Activated B cell treated with CpG ODN at 0.5 μM for 24 hours (primary cell): ENCODE measurements at places on chromosomes 2 and 18. TPM values are rescaled to one million over a fixed set of nuclear protein-coding genes. Genes with fewer than 3 reads are reported as not detected.

- no peak for DNase-seq
Observed at GRCh38 chr2:54212456-54212855, 43.6 kb downstream of the TSPYL6 start.

Gene ANKRD23
- total RNA-seq: 6.1 and 7.3 TPM in 2 replicates

GRCh38 chr18:54806526-54806925, 21.8 kb upstream of the RAB27B start:
- no peak for DNase-seq

GRCh38 chr2:191443446-191443845, 198.2 kb downstream of the MYO1B start:
- DNase-seq: no peak

DNA sequence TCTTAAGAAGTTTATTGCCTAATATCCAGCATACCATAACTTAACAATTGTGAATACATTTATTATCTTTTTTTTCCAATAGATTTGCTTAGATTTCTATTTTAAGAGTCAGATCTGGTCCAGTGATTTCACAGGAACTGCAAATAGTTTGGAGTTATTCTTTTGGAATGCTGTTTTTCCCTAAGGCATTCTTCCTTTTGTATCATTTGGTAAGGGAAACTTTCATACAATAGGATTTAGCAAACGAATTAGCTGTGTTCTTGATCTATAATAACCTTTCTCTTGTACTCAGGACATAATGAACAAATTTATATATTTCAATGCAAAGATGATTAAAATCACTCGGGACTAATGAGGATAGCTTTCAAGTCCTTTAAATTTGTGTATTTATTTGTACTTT, 201.6 kb downstream of the ERBB4 start:
- DNase-seq: no peak

GRCh38 chr2:140876015-140876414, 1254.8 kb downstream of the LRP1B start:
- DNase-seq: no peak

- DNase-seq: no peak
Observed at GRCh38 chr2:127811397-127812321, 688 bp upstream of the WDR33 start.

GRCh38 chr2:7809640-7810039, 872.2 kb upstream of the ID2 start:
- no peak for DNase-seq

DNA sequence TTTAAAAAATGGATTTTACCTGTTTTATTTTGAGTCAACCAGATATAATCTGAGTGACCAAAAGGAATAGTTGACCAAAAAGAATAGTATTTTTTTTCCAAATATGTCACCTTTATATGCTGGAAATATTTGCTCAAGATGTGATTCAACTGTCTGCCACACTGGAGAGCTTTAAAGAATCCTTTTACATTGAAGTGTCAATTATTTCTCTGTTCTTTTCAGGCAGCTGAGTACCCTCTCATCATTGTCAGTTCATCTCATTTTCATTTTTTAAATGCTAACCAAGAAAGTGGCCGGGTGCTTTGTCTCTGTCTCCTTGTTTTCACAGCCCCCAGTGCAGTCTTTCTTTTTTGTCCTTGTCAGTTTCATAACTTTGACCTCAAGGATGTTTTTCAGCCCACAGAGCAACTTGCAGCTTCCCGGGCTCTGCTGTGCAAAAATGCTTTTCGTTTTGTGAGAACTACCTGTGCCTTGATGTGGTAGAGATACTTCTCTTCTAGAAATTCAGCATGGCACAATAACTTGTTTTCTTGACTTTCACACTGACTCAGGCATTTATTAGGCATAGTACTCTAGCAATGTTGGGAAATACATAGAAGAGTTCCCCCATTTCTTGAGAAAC, 23.4 kb upstream of the CERS6 start:
- DNase-seq: no peak

Gene C2orf15
- 0.69 and 1.2 TPM in 2 replicates for total RNA-seq

DNA sequence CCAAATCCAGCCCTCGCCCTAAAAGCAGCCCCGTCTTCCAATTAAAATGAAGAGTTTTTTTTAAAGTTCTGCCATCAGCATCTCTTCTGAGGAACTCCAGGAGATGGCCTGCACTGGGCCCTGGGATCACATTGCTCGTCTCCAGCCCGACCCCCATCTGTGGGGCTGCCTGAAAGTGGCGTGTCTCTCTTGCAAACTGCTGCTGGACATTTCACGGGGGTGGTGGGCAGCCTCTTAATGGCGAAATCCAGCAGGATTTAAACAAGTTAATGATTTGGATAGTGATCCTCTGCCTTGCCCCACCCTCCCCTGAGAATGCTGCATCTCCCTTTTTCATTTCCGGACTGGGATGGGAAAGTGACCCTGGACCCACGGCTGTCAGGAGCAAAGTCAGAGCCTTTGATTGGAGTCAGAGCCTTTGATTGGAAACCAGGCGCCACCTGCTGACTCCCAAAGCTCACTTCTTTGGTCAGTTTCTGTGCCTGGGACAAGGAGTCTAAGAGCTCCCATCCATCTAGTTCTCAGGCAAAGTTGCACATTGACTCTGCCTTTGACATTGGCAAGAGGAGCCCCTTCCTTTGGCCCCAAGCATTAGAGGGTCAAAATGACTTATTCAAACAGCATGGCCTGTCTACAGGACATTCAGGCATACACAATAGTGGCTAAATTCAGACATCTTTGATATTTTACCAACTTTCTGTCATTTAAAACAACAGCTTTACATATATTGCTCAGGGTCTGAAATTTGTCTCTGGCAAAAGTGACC, 155.2 kb downstream of the SH3BP4 start:
- no peak for DNase-seq

Gene FLACC1
- total RNA-seq: 3.5 and 4.6 TPM in 2 replicates

Gene CDH19
- not detected in 2 replicates for total RNA-seq

Gene UGT1A5
- total RNA-seq: not detected in 2 replicates
